ENCODE measurements at places on chromosomes 6 and 20.

- no peak for DNase-seq
Observed at GRCh38 chr6:157227202-157228166, 95.8 kb downstream of the TMEM242 start.

DNA sequence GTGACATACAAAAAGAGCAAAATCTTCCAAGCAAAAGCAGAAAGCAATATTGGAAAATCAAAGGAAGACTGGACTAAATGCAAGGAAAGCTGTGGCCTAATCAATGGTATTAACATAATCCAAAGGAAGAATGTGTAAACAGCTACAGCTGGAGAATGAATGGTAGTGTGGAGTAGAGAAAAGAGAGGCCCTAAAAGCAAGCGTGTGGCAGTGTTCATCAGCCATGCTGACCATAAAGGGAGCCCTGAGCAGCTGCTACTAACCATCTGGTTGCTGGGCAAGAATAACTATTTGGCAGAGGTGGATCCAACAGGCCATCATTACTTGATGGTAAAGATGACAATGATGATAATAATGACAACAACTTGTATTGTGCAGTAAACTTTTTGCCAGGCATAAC is 148.5 kb upstream of the BEND6 start:
- no peak for DNase-seq

DNA sequence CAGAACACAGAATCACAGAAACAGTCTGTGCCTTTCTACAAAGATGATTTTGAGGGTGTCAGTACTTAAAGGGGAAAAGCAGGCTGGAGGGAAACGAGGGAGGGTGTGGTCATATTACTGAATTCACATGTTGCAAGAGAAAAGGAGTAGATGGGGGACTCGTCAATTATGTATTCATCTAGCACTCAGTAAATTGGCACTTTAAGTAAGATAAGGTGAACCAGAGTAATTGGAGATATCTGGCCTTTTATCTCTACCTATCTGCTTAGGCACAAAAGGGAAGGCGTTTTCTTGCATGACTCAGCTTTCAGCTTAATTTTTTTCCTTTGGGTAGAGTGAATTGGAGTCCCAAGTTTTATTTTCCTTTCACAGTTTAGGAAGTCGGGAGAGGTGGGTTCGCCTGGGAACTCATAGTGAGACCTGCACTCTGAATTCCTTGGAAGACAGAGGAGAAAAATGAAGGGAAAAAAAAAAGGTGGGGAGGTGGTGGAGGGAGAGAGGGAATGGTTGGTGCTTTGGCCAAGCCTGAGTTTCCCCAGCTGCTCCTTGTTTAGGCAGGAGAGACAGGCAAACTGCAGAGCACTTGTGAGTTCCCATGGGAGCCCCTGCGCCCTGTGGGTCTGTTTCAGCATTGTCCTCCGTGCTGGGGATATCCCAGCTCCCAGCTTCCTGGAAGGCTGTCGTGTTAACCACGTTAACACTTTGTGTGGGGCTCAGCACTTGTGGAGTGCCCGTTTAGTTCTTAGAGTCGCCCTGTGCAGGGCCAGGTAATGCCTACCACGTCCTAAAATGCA is 19.7 kb upstream of the GTSF1L start:
- no peak for DNase-seq

GRCh38 chr6:149438855-149439254 is 38.8 kb downstream of the SUMO4 start:
- no peak for DNase-seq

GRCh38 chr20:63023936-63024571 is 17.3 kb upstream of the BHLHE23 start:
- no peak for DNase-seq

DNA sequence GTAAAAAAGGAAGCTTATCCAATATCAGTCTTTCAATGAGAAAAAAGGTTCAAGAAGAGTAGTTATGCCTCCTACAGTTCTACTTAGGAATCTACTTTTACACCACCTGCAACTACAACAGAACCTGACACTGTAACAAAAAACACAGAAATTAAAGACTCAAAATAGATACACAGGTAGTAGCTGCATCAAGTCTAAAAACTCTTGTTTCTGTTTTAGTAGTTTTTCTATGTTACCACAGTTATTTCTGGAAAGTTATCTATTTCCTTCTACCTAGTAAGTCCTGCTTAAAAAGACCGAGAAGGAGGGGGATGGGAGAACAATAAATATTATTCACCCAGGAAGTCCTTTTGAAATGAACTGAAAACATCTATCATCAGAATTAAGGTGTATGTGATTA is 52.5 kb downstream of the ATG5 start:
- no peak for DNase-seq

GRCh38 chr20:53914781-53915445 is 155.5 kb downstream of the BCAS1 start:
- no peak for DNase-seq
